HT1080 (cell line): ENCODE measurements at places on chromosomes 5 and 9. TPM values are rescaled to one million over a fixed set of nuclear protein-coding genes. Genes with fewer than 3 reads are reported as not detected.
A peak's percentile ranks its signal among the peaks of the same experiment; 100 is the strongest.

Gene SLC45A2
- not detected in 2 replicates for total RNA-seq

Gene PGM5
- total RNA-seq, result 0.20 and 0.63 TPM in 2 replicates

Gene FOXD4L5
- not detected in 2 replicates for total RNA-seq

Gene MARVELD2
- total RNA-seq, result 0.17 and 0.23 TPM in 2 replicates

Gene TMEM252
- total RNA-seq, result not detected in 2 replicates

Gene TAF11L10
- total RNA-seq, result not detected in 2 replicates

Gene RECK
- total RNA-seq, result 5.2 and 7.5 TPM in 2 replicates

Gene NPR2
- total RNA-seq, result 6.9 and 8.6 TPM in 2 replicates

DNA sequence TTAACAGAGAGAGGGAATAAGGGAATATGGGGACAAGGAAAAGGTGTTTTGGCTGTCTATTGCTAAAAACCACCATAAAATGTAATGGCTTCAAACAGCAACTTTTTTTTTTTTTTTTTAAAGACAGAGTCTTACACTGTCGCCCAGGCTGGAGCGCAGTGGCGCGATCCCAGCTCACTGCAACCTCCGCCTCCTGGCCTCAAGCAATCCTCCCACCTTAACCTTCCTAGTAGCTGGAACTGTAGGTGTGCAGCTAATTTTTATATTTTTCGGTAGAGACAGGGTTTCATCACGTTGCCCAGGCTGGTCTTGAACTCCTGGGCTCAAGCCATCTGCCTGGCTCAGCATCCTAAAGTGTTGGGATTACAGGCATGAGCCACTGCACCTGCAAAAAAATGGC is 4.3 kb upstream of the SPATA24 start:
- DNase-seq, result no peak

DNA sequence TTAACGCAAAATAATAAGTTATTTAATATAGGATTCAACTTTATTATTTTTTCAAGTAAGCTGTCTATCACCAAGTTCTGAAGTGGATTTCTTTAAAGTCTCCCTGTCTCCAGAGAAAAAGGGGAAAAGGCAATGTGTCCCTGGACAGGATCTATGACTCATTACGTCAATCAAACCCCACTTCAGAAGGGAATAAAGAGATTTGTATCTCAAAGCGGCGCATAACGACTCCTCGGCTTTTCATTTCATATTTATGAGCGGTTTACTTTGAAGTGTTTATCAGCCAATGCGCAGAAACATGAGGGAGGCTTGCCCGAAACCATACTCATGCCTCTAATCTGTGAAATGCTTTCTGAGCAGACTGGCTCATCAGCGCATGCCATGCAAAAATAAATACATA is 938.6 kb upstream of the WWC1 start:
- DNase-seq, result no peak

DNA sequence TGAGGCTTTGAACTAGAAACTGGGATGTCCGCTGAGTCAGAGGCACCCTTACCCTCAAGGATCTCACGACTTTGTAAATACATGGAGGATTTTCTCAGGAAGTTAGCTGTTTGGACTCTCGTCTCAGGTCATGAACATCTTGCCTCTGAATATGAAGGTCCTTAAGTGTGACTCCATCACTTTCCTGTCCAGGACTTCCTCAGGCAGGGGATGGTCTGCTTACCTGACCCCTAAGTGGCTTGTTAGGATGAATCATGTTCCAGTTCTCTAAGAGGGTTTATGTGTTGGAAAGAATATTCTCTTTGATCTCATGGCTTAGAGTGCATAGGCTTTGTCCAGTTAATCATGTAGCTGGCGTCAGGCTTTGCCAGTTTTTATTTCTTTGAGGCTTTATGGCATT is 511.7 kb upstream of the KLF4 start:
- peak; percentile 69 for DNase-seq

- DNase-seq, result no peak
Measured at GRCh38 chr9:96551403-96551802, 68.2 kb downstream of the CDC14B start.

DNA sequence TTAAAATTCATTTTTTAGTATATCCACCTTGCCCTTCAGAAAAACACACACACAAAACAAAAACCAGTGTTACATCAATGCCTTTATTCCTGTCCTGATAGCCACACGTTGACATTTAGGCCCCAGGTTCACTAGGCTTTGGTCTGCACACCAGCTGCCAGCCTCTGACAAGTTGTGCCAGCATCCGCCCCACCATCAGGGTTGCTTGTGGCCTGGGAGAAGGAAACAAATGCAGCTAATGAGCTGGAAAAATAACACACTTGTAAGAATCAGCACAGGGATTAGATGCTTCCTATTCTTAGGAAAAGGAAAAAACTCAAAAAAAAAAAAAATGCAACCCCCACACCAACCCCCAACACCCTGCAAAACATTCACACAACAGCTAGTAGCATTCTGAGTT is 404.0 kb upstream of the GRIA1 start:
- DNase-seq, result no peak

GRCh38 chr5:131019601-131020315 is 145.3 kb downstream of the HINT1 start:
- no peak for DNase-seq

GRCh38 chr5:50535393-50535792 is 94.3 kb upstream of the EMB start:
- DNase-seq, result no peak

GRCh38 chr9:135070198-135070951 is 17.1 kb upstream of the OLFM1 start:
- no peak for DNase-seq

GRCh38 chr9:27408482-27408881 is 111.5 kb upstream of the EQTN start:
- no peak for DNase-seq

DNA sequence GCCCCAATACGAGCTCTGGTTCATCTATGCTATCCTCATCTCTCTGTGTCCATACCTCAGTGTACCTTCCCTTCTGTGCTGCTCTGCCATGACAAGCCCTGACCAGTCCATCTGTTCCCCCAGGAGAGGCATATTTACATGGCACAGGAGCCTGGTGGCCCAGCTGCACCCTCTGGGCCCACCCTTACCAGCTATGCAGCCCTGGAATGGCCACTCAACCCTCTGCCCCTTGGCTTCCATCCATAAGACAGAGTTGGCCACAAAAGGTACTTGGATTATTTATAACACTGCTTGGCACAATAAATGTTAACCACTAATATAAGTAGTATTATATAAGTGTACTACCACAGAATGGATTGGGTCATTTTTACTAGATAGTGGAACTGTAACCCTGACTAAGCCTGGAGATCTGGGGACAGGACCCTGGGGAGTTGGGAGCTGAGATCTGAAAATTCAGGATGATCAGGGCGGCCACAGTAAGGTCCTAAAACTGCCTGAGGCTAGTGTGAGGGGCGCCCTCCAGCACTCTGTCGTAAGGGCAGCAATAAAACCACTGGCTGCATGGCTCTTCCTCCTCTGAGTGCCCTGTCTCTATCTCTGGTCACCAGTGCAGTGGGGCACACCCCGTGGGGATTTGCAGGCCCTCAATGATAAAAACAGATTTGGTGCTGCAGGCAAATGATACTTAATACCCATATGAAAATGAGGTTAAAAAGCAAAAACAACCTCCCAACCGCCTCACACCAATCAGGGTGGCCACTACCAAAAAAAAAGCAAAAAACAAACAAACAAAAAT is 65.8 kb downstream of the SEMA4D start:
- no peak for DNase-seq

DNA sequence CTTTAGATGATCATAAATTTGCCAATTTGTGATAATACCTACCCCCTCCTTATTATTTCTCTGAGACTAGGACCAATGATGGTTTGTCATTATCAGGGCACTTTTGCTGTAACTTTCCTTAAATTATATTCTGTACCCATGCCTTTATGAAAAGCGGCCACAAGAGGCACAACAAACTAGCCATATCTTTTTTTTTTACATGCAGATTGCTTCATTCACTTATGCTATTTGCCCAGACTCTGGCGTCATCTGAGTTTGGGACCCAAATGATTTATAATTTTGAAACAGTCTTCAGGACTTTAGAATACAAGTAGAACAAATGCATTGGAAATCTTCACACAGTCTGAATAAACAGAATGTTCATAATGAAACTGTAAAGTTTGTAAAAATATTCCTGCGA is 408.1 kb downstream of the MAT2B start:
- no peak for DNase-seq

DNA sequence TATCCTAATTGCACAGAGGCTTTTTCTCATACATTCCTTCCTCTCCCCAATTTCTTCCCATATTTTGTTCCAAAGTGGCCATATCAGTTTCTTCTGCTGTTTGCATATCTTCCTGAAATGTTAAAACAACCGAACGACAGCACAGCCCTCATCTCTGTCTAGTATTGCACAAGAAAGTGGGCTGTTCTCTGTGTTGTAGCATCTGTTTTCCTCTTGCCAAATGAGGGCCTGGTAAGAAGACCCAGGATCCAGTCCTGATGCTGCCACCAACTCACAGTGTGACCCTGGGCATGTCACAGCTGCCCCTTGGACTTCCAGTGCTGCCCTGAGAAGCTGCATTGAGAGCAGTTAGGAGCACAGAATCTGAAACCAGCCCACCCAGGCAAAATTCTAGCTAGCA is 4.1 kb downstream of the SLC31A2 start:
- no peak for DNase-seq

DNA sequence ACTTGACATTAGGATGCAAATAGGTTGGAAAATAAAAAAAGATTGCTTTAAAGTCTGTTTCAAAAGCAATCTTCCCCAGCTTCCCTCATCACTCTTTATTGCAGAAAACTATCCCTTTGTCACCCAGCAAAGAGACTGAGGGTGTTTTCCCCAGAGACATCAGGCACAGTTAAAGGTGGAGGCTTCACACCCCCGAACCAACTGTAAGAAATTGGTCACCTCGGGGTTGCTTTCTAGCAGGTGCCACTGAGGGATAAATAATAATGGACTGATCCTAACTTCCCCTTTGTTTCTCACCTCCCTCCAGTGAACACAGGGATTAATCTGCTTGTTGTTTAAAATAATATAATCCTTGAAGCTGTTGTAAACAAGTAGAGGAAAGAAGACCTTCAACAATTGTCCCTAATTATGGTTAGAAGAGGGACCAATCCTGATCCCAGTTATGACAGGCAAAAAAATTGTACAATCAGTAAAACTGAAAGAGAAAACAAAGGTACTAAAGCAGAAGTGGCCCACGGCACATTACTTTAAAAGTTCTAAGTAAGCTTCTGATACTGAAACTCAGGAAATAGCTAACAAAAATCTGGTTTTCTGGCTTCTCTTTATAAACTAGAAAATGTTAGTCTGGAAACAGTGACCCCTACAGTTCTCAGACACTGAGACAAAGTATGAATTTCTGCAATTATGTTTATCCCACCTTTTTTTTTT is 6.6 kb upstream of the PCSK1 start:
- no peak for DNase-seq

DNA sequence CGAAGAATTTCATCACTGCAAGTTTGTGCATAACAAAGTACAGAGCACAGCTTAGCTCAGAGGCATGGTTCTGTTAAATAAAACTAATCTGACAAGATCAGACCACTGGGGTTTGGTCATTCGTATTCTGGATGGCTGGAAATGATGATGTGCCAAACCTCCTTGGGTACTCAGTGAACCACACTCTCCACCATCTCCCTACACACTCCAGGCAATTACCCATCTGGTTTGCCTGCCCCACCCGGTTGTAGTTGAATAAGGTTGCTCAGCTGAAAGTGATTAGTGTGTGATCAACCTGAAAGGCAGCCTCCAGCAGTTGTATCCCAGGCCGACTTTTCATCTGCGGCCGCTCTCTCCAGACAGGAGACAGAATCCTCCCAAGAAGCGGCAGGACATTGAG is 371.4 kb downstream of the TLE1 start:
- no peak for DNase-seq

- no peak for DNase-seq
Measured at GRCh38 chr9:116628716-116629115, 58.4 kb upstream of the TRIM32 start.

DNA sequence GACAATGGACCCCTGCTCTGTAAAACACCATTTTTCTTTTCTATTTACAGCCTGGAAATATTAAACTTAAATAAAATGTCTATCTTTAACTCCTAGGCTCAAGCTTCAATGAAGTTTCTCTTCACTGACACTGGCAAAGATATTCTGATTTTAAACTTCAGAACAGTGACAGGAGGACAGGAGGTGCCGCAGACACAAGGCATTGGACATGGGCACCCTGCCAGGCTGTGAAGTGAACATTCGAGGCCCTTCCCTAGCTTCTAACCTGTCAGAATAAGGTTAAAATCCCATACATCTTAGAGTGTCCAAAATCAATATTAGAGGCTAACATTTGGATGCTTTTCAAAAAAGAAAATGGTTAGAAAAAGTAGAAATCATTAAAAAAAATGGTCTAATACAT is 9.2 kb downstream of the SEMA5A start:
- DNase-seq, result no peak

- DNase-seq, result no peak
Measured at GRCh38 chr5:126490167-126490940, 67.1 kb downstream of the GRAMD2B start.
